AML-193 (cell line): ENCODE measurements at places on chromosomes 16 and 17.

DNA sequence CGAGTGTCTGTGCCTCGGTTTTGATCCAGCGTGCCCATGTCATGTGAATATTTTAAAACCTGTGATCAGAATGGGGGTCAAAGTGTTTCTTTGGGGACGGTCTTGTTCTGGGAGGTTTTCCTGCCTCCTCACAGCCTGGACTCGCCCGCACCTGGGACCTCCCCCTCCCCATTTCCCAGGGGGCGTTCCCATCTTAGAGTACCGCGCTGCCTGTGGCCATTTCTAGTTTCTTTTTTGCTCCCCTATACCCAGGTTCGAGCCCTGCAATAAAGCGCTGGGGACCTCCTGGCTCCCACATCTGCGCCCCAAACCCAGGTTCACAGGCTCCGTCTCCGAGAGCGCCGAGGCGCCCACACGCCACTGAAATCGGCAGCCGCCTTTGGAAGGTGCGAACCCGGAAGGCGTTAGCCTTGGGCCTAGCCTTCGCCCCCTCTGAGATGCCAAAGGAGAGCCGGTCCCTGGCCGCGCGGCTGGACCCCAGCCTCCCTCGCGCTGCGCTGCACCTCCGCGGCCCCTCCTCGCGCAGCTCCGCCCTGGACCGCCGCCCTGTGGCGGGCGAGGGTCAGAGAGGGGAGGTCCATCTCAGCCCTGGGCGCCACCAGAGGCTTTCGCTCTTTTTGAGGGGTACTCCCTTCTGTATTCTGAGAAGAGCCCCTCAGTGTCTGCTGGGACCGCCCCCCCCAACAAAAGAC is 1.7 kb downstream of the KCNJ12 start:
- DNase-seq, result no peak

GRCh38 chr16:84144209-84144858 is 643 bp downstream of the HSDL1 start:
- DNase-seq, result peak; percentile 5

DNA sequence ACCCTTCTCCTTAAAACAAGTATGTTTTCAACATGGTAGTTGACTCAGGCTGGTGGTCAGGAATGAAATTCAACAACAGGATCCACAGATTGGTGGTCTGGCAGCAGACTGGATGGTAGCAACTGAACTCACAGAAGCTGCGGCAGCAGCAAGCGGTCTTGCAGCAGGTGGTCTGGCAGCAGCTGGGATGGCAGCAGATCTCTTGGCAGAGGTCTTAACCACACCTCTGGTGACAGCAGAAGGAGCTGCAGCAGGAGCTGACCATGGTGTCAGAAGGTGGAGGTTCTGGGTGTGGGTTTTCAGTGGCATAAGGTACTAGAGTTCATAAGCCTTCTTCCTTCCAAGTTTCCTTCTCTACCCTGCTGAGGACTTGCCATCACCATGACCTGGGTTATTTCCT is 2.2 kb upstream of the KRTAP4-1 start:
- DNase-seq, result no peak

- DNase-seq, result no peak
Observed at GRCh38 chr16:87845807-87846619, 23.3 kb downstream of the SLC7A5 start.

DNA sequence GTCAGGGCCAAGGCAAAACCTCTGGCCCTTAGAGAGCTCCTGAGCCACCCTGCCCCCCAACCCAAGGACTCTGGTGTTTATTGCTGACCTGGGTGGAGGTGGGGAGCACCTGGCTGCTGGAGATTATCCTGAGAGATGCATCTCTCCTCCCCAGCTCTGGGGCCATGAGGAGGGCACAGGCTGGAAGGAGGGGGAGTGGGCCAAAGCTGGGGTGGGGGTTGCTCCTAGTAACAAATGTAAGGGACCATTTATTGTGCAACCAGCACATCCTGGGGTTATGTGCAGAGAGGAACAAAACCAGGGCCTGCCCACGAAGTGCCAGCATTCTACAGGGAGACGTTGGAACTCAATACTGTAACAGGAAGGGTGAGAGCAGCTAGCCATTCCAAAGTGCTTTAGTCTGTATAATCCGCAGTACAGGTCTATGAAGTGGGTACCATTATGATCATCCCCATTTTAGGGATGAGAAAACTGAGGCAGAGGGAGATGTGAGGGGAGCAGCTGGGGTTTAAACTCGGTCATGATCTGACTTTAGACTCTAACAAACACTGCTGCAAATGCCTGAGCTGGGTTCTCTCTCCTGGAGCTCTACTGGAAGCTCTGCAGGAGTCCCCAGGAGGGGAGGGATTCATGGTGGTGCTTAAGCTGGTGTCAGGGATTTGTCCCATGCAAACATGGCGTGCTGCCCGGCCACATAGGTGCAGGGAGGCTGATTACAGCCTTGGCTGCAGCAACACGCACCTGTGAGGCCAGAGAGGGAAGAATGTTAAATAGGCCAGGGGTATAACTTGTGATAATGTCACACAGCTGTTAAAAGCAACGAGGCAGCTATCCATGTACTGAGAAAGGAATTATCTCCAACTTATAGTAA is 1.4 kb upstream of the RHBDF2 start:
- DNase-seq, result peak; percentile 70

GRCh38 chr17:65097110-65097509 is 40.1 kb upstream of the RGS9 start:
- no peak for DNase-seq

GRCh38 chr17:4215882-4216570 is 47.8 kb downstream of the ANKFY1 start:
- no peak for DNase-seq
